ENCODE measurements at places on chromosomes 1 and 21.

DNA sequence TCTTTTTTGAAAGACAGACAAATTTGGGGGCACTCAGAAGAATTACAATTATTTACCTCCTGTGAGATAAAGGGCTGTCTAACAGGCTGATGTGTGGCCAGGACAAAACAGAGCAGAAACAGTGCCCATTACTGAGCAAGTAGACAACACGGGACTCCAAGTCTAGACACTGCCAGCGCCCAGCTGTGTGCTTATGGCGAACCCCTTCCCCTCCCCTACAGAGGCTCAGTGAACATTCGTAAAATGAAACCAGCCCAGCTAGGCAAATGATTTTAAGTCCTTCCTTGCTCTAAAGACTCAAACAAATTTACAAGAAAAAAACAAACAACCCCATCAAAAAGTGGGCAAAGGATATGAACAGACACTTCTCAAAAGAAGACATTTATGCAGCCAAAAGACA, 91.1 kb downstream of the RUNX1 start:
- DNase-seq: no peak

DNA sequence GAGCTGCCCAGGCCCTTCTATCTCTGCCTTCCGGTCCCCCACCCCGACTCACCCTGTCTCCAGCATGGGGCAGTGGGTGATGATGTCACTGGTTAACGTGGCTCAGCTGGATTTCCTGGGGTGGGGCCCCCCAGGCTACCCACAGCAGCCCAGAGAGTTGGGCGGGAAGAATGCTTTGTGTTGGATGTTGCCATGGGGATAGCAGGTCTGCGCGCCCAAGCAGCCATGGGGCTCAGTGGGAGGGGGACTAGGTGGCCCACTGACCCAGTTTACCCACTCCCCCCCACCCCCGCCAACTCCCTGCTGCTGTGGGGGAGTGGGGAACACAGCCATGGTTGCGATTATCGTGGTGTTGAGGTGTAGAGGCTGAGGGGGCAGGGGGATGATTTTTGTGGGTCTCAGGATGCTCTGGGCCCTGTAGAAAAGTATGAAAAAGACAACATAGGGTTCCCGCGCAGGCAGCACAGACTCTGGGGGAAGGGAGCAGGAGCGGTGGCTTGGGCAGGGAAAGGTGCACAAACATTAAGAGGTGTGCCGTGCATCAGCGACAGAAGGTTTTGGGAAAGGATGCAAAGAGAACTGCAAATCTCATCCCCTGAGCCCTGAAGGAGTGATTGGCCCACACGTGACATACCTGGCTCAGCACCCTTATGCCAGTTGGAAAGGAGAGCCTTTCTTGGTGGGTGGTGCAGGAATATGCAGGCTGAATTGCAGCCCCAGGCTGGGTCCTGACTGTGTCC, 8.5 kb downstream of the CELSR2 start:
- DNase-seq: no peak

DNA sequence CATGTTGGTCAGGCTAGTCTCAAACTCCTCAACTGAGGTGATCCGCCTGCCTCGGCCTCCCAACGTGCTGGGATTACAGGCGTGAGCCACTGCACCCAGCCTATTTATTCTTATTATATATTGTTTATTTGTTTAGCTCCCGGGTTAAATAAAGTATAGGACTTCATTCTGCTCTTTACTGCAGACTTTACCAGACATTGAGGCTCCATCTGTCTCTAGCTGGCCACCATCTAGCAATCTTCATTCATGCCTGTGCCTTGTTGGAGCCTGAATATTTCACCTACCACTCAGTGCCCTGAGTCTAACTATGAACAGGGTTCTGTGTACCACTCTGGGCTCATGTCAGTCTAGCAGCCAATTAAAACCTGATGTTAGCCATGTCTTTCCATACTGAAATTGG, 2.1 kb upstream of the DDAH1 start:
- no peak for DNase-seq

DNA sequence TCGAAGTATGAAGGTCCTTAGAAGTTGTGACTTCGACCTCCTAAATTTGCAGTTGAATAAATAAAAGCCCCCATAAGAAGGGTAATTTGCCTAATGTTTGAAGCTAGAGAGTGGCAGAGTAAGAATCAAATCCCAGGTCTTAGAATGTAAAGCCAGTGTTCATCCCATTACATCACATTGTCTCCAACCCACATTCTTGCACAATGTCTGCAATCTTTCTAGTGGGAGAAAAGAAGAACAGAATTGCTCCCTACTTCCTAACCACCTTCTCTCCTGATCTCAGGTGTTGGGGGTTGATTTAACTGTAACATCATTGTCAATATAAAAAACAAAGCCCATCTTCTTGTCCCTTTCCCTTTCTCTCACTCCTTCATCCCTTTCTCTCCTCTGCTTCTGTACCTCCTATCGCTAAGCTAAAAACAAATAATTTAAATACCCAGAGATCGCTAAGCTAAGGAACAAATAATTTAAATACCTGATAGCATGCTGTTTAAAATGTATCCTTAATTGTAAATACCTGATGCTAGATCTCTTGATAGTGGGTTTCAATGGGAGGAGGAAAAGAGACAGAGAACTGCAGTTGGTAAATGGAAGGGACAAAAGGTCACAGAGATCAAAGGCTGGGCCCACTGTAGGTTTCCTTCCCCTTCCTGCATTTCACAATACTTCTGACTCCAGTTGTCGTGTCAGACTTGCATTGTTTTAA, 32.1 kb upstream of the CCDC190 start:
- no peak for DNase-seq

- DNase-seq: no peak
These were observed 124.8 kb upstream of the AJAP1 start for GRCh38 chr1:4529446-4530165.

GRCh38 chr1:206937425-206937824, 8.8 kb downstream of the PIGR start:
- DNase-seq: no peak

DNA sequence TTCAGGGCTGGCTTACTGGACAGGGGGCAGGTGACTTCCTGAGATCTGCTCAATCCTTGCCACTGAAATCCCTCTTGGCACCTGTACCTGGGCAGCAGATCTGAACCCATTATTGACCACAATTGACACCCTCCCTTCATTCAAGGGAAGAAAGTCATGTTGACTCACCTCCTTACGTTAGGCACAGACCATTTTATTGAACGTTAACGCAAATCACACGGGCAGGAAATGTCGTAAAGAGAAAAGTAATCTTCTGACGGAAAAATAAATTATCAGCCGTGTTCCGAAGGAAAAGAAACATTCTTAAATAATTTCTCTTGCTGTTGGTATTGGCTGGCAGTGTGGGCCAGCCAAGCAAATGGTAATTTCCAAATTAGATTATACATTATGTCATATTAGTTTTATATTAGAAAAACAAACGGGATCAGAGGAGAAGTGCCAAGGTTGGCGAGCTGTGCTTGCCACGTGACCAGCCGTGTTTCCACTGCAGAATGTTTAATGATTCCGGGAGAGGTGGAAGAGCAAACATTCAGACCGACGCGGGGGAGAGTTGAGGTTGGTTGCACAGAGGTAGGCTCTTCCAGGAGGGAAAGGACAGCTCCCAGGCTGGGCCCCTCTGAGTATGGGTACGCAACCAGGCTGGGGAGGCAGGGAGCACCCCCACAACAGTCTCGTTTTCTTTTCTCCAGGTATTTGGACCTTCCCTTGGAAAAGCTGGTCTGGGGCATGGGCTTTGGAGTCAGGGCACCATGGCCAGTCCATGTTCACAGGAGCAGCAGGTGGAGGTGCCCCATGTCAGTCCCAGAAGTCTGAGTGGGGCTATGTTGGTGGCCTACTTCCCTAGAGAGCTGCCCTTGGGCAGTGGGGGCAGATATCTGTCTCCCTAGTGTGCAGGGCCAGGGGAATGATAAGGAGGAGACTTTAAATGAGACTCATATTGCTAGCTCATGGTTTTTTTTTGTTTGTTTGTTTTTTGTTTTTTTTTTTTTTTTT, 121.1 kb downstream of the FOXD2 start:
- no peak for DNase-seq

Data from thoracic aorta (tissue), 2 donors.